Heart left ventricle (tissue), 16 donors: ENCODE measurements at places on chromosomes 5 and 9. TPM values are rescaled to one million over a fixed set of nuclear protein-coding genes. Genes with fewer than 3 reads are reported as not detected.

The TMEM215 gene
- total RNA-seq, result not detected

GRCh38 chr5:67003935-67004729 is 192.5 kb downstream of the CD180 start:
- no peaks in the 10 kb centered on the region for H3K36me3 ChIP-seq
- DNase-seq, result peak; percentile 86
- peak overlapping the region; percentile 69 for H3K4me3 ChIP-seq
- peak overlapping the region; percentile 94 for H3K27ac ChIP-seq

- H3K27ac ChIP-seq, result no peak overlapping the region
- DNase-seq, result no peak
- no peaks in the 10 kb centered on the region for H3K27me3 ChIP-seq
- H3K4me1 ChIP-seq, result no peaks in the 10 kb centered on the region
Observed at GRCh38 chr5:9099689-9100088, 446.2 kb downstream of the SEMA5A start.

GRCh38 chr9:69190863-69191181 is 16.7 kb downstream of the TJP2 start:
- no peaks in the 10 kb centered on the region for H3K36me3 ChIP-seq
- no peak for DNase-seq
- H3K27ac ChIP-seq, result peak overlapping the region; percentile 53
- no peak overlapping the region for H3K4me3 ChIP-seq

- DNase-seq, result no peak
- H3K27ac ChIP-seq, result no peak overlapping the region
- no peaks in the 10 kb centered on the region for H3K4me1 ChIP-seq
- no peaks in the 10 kb centered on the region for H3K36me3 ChIP-seq
- H3K4me3 ChIP-seq, result no peak overlapping the region
Observed at GRCh38 chr5:1291611-1292080, 3.2 kb downstream of the TERT start.

- no peak for DNase-seq
- H3K4me3 ChIP-seq, result no peak overlapping the region
- H3K27me3 ChIP-seq, result no peaks in the 10 kb centered on the region
- H3K36me3 ChIP-seq, result no peaks in the 10 kb centered on the region
Observed at GRCh38 chr9:35827486-35827885, 1.0 kb downstream of the FAM221B start.
